ENCODE measurements at places on chromosomes 5 and 9. TPM values are rescaled to one million over a fixed set of nuclear protein-coding genes. Genes with fewer than 3 reads are reported as not detected.

Gene ANXA1
- total RNA-seq: 67.7 TPM

DNA sequence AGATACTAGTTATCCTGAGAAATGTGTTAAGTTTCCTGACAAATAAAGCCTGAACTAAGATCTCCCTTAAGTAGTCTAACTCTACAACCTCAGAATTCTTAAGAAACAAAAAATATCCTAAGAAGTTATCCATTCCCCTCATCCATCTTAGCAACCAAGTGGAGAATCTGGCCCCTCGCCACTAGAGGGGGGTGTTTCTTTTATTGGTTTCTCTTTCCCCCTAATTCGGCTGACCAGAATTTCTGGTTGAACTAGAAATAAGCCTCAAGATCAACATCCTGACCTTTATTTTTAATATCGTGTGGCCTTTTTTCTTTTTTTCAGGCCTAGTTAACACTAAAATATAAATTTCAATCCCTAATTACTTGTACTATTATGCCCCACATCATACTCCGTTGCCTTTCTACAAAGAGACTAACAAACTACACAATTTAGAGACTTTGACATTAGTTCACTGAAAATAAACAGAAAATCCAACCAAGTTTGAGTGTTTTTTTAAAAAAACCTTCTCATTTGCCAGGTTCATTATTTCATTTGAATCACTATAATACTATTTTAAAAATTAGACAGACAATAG lies 14.3 kb upstream of the NR4A3 start:
- H3K36me3 ChIP-seq: no peaks in the 10 kb centered on the region
- no peak overlapping the region for H3K27ac ChIP-seq
- DNase-seq: peak; percentile 69
- peaks cover 6% of the 10 kb centered on the region for H3K27me3 ChIP-seq

Gene CNOT8
- 66.5 TPM for total RNA-seq

DNA sequence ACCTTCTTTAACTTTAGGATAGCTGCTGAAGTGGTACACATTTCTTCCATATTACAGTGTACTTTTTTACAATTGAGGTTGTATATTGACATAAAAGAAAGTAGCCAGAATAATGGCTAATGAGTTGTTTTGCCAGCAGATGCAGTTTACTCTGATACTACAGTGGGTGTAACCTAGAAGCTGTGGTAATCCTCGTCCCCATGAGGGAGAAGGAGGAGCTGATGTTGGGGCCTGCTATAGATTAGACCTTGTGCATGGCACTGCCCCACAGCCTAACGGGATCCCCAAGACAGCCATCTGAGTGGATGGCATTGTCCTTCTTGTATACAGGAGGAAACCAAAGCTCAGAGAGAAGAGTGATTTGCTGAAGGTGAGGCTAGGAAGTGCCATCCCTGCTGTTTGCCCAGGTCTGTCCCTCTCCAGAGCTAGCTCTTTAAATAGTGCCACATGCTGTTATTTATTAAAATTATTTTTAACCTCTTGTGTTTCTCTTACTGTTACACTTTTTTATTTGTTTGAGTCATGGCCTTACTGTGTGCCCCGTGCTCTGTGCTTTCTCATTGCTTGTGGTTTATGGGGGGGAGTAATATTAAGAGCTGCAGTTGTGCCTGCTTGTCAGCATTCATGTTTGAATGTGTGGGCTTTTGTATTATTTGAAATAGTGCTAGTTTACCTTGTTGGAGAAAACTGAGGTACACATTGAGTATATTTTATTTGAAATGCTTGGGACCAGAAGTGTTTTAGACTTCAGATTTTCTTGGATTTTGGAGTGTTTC lies 65.3 kb downstream of the ICE1 start:
- no peak for DNase-seq
- no peak overlapping the region for H3K27ac ChIP-seq
- H3K4me1 ChIP-seq: peaks cover 8% of the 10 kb centered on the region
- H3K27me3 ChIP-seq: no peaks in the 10 kb centered on the region
- peaks cover 17% of the 10 kb centered on the region for H3K36me3 ChIP-seq
- H3K4me3 ChIP-seq: no peak overlapping the region

DNA sequence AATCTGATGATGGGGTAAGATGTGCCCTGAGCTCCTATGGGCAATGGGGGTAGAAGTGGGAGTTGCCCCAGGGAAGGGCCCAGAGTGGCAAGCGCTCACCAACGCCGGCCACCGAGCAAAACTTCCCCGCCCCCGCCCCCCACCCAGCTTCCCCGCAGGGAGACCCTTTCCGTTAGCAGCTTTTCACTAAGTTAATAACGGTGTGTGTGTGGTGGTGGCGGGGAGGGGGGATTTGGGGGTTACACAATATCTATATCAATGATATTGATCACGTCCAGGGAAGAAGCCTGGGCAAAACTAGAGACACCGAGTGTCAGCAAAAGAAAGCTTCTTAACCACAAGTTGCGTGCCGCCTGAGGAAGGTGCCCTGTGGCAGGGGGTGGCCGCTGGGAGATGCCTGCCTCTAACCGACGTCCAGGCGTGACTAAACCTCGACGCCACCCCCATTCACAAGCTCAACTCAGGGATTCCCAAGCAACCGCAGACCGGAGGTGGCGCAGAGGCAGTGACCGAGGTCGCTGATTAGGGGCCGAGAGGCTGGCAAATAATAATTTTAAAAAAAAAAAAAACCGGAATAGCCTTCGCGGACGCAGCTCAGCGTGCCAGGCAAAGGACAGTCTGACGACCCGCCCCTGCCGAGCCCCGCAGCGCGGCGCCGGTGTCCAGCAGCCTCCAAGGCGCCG lies 222.6 kb downstream of the MEF2C start:
- H3K27ac ChIP-seq: no peak overlapping the region
- H3K4me1 ChIP-seq: peaks cover 14% of the 10 kb centered on the region
- DNase-seq: no peak
- peaks cover 4% of the 10 kb centered on the region for H3K36me3 ChIP-seq
- H3K27me3 ChIP-seq: peaks cover 57% of the 10 kb centered on the region

DNA sequence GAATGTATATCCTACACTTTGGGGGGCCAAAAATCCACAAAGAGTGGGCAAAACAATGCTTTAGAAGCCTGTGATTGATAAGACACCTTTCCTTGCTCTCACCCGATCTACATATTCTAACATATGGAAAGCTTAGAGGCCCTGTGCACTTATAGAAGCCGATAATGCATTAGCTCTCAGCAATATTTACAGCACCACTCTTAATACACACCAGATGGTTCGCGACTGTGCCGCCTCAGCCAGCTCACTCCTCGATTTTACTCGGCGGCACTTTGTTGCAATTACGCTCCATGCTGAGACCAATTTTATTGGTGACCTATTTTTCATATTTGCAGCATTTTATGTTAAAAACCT lies 18.8 kb downstream of the NR2F1 start:
- no peak for DNase-seq
- no peak overlapping the region for H3K4me3 ChIP-seq
- peaks cover 51% of the 10 kb centered on the region for H3K27me3 ChIP-seq
- H3K36me3 ChIP-seq: peaks cover 3% of the 10 kb centered on the region

All from activated CD4-positive, alpha-beta memory T cell treated with anti-CD3 and anti-CD28 coated beads for 36 hours (primary cell).